ENCODE measurements at places on chromosomes 7 and 10. TPM values are rescaled to one million over a fixed set of nuclear protein-coding genes. Genes with fewer than 3 reads are reported as not detected.

Gene ZPBP
- total RNA-seq = not detected

Gene RASA4B
- 14.1 TPM for total RNA-seq

Gene TFPI2
- not detected for total RNA-seq

Gene NCAPG2
- 113 TPM for total RNA-seq

Gene ABCC2
- 1.1 TPM for total RNA-seq

Gene BICC1
- total RNA-seq = not detected

Gene ZC3HAV1
- 137 TPM for total RNA-seq

Gene SUN3
- not detected for total RNA-seq

Gene OR13A1
- total RNA-seq = not detected

Gene LRGUK
- 0.19 TPM for total RNA-seq

Gene ABCB8
- 57.4 TPM for total RNA-seq

Gene MKRN1
- total RNA-seq = 107 TPM

Gene CCL26
- total RNA-seq = not detected

Gene AIMP2
- 26.8 TPM for total RNA-seq

Gene CNPY1
- total RNA-seq = not detected

Gene LIPK
- total RNA-seq = not detected

Gene INHBA
- total RNA-seq = 0.25 TPM

Gene UPF2
- 28.3 TPM for total RNA-seq

Gene TFEC
- total RNA-seq = 0.31 TPM

Gene DTX2
- 30.7 TPM for total RNA-seq

Gene TCTN3
- total RNA-seq = 14.2 TPM

Gene INPP5F
- 10.9 TPM for total RNA-seq

Gene IFT22
- 8.5 TPM for total RNA-seq

Gene SPDYE6
- total RNA-seq = not detected

Gene CALHM3
- total RNA-seq = 0.20 TPM

Gene STN1
- 48.4 TPM for total RNA-seq

Gene CCDC172
- total RNA-seq = not detected

Measured in activated naive CD4-positive, alpha-beta T cell treated with anti-CD3 and anti-CD28 coated beads, Interleukin-2, amount 10 ng/mL, durations not matched to agents 5 hours and 36 hours (primary cell).